Hematopoietic multipotent progenitor cell treated with erythropoietin and hydrocortisone succinate and interleukin-3 and kit ligand, for 15 days (in vitro differentiated cells): ENCODE measurements at places on chromosomes 6 and 20.

- DNase-seq: no peak
These were observed 23.1 kb upstream of the CGA start for GRCh38 chr6:87118054-87118453.

DNA sequence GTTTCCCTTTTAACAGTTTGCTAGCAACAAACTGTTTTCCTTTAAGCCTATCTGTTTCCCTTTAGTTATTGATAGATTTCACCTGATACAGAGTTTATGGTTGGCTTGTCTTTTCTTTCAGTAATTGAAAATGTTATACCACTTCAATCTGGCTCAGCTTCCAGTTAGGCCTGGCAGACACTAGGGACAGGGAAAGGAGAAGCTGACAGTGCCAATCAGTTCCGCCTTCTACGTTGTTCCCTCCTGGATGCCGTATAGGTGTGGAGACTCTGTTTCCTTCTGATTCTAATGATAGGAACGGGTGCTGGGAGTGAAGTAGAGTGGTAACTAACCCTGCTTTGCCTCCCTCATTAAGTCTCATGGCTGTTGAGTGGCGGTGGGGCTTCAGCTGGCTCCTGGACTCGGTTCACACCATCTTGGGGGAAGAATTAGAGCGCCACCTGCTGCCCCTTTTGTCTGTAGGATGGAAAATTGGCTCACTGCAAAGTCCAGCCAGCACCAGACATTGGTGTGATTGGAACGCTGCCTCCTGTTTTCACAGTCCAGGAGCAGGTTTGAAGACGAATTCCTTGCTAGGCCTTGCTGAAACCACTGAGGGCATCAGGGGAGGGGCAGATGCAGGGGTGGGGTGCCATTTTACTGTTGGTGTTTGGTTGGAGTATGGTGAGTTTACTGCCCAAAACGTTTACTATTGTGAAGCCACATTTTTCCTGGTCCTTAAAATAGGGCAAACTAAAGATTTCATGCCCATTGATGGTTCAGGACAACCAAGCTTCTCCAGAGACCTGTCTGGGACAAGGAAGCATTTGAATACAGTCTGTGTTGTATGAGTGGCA lies 1729.5 kb downstream of the GRIK2 start:
- no peak for DNase-seq

GRCh38 chr6:156686301-156686994 lies 90.7 kb upstream of the ARID1B start:
- DNase-seq: peak; percentile 6

DNA sequence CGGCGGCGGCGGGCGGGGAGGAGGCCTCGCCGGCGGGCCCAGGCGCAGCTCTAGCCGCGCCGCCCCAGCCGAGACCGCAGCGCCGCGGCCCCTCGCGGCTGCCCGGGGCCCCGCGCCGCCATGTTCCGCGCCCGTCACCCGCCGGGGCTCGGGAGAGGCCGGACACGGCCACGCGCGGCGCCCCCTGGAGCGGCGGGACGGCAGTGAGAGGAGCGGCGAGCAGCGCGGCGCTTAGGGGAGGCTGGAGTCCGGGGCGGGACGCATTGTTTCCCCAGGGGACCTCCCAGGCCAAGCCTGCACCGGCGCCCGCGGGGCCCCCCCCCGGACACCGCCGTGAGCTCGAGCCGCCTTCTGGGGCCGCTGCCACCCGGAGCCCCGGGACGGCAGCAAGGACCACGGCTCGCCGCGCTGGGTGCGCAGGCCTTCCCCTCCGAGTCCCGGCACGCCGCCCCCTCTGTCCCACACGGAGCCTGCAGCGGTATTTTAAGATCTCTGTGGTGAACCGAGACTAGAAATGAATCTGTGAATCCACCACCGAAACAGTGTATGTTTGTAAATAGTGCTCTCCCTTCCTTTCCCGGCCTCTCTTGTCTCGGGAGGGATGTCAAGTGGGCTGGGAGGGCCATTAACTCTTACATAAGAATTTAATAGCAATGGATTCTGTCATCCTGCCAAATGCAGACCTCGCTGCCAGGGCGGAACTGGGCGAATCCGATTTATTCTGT lies 424 bp upstream of the KIF13A start:
- peak; percentile 52 for DNase-seq
